HCT116 (cell line): ENCODE measurements at places on chromosomes 3 and 15. TPM values are rescaled to one million over a fixed set of nuclear protein-coding genes. Genes with fewer than 3 reads are reported as not detected.

- no peaks in the 10 kb centered on the region for H3K4me1 ChIP-seq
- no peak overlapping the region for H3K27ac ChIP-seq
- DNase-seq, result no peak
- H3K27me3 ChIP-seq, result no peaks in the 10 kb centered on the region
These were observed 61.7 kb upstream of the PPIB start for GRCh38 chr15:64224511-64224910.

DNA sequence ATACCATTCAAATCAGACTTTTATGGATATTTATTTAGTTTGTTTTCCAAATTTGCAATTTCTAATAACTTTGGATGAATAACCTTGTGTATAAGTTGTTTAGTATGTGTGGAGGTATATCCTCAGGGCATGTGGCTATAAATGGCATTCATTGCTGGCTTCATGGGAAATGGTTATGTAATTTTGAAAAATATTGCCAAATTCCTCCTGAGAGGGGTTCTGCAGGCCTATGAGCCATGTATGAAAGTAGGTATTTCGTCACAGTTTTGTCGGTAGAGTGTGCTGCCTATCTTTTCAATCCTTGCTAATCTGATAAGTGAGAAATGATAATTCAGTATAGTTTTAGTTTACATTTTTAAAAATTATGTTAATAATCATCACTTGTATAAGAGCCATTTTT, 256.4 kb upstream of the ZNF385D start:
- H3K4me3 ChIP-seq, result no peak overlapping the region
- no peaks in the 10 kb centered on the region for H3K4me1 ChIP-seq
- H3K27me3 ChIP-seq, result no peaks in the 10 kb centered on the region
- no peaks in the 10 kb centered on the region for H3K36me3 ChIP-seq
- DNase-seq, result no peak
- no peak overlapping the region for H3K27ac ChIP-seq

GRCh38 chr3:84566256-84566655, 392.5 kb upstream of the CADM2 start:
- no peak for DNase-seq
- no peaks in the 10 kb centered on the region for H3K4me1 ChIP-seq
- no peaks in the 10 kb centered on the region for H3K36me3 ChIP-seq
- H3K4me3 ChIP-seq, result no peak overlapping the region
- H3K27me3 ChIP-seq, result no peaks in the 10 kb centered on the region

DNA sequence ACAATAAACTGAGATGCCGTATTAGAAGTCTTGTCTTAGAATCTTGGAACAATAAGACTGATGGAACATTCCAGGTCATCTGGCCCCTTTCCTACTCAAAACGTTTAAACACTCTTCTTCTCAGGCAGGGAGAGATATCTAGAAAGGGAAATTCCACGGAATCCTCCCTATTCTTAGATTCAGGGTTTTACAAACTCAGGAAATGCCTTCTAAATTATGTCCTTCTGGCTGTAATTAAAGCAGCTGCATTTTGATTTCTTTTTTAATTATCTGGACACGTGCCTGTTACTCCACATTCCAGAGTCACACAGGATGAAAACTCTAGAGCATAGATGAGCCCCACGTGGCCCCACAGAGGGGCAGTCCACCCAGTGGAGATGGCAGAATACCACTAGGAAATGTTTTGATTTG, 41.5 kb upstream of the MTMR10 start:
- H3K36me3 ChIP-seq, result no peaks in the 10 kb centered on the region
- no peaks in the 10 kb centered on the region for H3K4me1 ChIP-seq
- no peak overlapping the region for H3K27ac ChIP-seq
- no peaks in the 10 kb centered on the region for H3K27me3 ChIP-seq

GRCh38 chr15:76098685-76099084, 38.9 kb downstream of the TMEM266 start:
- no peak for DNase-seq
- H3K4me1 ChIP-seq, result no peaks in the 10 kb centered on the region
- H3K27me3 ChIP-seq, result peaks cover 4% of the 10 kb centered on the region; the same call in 1 of the 2 replicates
- H3K4me3 ChIP-seq, result no peak overlapping the region

DNA sequence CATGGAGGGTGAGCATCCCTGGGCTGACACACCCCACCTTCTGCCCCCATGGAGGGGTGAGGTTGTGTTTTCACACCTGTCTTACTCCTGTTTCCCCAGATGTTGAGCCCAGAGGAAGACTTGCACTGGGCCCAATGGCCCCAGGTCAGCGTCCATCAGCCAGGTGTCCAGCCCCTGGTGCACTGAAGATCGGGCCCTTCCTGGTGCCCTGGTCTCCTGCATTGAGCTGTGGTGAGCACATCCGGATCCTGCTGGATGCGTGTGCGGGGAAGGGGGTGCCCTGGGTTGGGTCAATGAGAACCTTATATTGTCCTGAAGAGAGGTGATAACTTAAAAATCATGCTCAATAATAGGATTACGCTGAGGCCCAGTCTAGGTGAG, 227.3 kb downstream of the SNRPN start:
- no peak overlapping the region for H3K27ac ChIP-seq
- no peak overlapping the region for H3K4me3 ChIP-seq
- no peak for DNase-seq
- no peaks in the 10 kb centered on the region for H3K27me3 ChIP-seq

DNA sequence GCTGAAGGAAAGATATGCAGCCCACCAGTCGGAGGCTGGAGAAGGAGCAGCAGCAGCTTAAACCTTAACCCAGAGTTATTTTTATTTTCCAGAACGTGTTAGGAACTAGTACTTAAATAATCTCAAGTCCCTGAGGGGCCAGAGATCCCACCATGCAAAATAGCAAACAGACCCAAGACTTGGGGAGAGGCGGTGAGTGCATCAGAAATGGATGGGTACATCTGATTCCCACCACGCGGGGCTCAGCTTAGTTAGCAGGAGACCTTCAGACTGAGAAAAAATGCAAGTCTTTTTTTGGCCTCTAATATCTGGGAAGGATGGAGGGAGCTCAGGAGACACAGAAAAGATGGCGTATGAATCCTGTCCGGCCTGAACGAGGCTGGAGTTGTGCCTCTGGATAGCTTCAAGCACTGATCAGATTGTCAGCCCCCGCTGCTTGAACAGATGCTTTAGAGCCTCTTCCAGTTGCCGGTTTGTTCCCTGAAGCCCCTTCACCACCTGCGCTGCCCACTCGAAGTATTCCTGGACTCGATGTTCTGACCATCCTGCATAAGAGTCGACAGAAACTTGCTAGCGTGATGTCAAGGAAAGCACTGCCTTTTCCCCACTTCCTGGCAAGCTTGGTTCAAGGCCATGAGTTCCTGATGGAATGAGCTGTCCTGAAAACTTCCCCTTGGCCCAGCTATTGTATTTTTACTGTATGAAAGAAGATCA, 1.3 kb downstream of the HDDC3 start:
- peak overlapping the region; percentile 78 for H3K27ac ChIP-seq
- H3K27me3 ChIP-seq, result no peaks in the 10 kb centered on the region
- DNase-seq, result no peak
- peak overlapping the region; percentile 92 for H3K4me3 ChIP-seq

DNA sequence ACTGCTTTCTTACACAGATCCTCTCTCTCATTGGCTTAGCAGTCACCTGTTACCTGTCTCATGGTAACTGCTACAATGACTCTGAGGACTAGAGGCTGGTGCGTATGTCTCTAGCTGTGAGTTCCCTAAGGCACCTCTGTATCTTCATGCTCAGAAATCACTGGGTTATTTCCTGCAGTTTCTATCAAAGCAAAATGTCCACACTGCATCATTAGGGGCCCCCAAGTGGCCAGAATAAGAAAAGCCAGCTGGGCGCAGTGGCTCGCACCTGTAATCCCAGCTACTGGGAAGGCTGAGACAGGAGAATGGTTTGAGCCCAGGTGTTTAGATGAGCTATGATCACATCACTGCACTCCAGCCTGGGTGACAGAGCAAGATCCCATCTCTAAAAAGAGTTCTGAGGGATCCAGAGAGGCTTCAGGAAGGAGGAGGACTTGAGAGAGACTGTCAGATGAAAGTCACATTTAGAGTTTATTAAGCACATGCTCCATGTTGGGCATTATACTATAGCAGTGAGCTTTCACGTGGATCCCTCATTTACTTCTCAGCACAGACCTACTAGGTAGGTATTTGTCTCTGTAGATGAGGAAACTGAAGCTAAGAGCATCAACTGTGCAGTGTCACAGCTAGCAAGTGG, 2.3 kb upstream of the VPS18 start:
- H3K27ac ChIP-seq, result no peak overlapping the region
- no peaks in the 10 kb centered on the region for H3K27me3 ChIP-seq
- peaks cover 7% of the 10 kb centered on the region; the same call in 1 of the 2 replicates for H3K4me1 ChIP-seq
- 0 out of 2 replicates have a peak, but pooled peaks cover 2% of the 10 kb centered on the region for H3K36me3 ChIP-seq
- no peak overlapping the region for H3K4me3 ChIP-seq

KBTBD13 gene
- total RNA-seq, result not detected

P2RY14 gene
- total RNA-seq, result not detected

PIAS1 gene
- total RNA-seq, result 25.9 TPM

LRRIQ4 gene
- total RNA-seq, result not detected

TMIE gene
- total RNA-seq, result 0.74 TPM
